Activated CD4-positive, alpha-beta T cell treated with anti-CD3 and anti-CD28 coated beads, Interleukin-2, amount 10 ng/mL, durations not matched to agents 7 days and 5 days (primary cell): ENCODE measurements at places on chromosomes 6 and 20.

DNA sequence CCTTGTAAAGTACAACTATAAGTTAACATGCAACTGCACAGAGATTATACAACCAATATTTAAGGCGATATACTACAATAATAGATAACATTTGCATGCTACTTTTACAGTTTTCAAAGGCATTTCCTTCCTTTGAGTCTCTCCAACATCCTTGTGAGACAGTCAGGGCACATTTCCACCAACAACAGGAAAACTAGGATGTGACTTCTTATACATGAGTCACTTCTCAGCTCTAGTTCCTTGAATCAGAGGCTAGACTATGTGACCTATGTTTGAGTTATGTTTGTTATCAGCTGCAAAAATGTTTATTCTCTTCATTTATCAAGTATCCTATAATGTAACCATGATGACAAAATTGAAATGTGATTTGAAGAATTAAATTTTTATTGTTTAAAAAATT, 51.7 kb upstream of the TFAP2D start:
- no peak for DNase-seq

DNA sequence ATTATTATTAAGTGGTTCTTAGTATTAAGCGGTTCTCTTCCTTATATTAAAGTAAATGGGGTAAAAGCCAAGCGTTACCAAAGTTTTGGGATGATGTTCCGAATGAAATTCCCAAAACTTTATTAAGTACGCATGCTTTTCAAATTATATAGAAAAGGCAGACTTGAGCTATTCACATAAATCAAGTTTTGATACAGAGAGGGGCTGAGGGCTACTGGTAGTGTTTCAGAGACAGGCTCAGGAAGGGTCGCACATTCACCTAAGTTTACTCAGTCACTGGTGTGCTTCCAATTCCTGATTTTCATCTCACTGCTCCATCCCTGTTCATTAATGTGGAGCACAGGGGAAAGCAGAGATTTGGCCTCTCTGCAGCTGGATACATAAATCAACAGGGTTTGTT, 652.2 kb downstream of the QKI start:
- no peak for DNase-seq

DNA sequence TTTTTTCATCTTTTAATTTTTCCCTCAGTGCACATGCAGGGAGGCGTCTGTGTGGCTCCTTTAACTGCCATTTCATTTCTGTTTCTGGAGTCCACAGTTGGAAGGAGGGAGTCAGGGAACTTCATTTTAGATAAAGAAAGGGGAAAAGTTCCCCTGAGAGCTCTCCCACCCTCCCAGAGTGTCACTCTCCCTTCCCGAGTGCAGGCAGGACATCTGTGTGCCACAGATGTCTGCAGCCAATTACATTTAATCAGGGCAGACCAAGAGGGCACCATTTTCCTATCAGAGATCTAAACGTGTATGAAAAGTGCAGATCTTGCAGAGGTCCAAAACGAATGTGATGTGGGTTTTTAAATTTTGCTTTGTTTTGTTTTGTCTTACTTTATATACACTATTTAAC, 96.6 kb downstream of the PXDC1 start:
- DNase-seq: no peak

DNA sequence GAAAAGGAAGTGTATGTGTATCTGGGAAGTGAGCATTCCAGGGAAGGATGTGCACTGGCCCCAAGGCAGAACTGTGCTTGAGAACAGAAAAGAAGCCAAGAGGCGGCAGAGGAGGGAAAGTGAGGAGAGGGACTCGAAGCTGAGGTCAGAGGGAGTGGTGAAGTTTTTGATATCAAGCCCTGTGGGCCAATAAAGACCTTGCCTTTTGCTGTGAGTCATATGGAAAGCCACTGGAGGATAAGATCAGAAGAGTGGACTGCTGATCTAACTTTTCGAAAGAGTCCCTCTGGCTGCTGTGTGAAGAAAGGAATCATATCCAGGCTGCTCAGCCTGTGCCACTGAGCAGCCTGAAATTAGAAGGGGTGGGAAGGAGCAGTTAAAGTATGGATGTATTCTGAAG, 99.4 kb downstream of the EYA4 start:
- no peak for DNase-seq

DNA sequence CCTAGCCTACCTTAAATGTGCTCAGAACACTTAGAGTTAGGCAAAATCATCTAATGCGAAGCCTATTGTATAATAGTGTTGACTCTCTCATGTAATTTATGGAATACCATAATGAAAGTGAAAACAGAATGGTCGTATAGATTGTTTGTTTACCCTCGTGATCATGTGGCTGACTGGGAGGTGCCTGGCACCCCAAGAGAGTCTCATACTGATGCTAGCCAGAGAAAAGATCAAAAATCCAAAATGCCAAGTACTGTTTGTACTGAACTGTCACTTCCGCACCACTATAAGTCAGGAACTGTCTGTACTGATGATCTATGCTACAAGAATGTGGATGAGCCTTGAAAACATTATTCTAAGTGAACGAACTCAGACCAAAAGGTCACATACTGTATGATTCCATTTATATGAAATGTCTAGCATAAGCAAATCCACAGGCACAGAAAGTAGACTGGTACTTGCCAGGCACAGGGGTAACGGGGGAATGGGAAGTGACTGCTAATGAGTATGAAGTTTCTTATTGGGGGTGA, 22.4 kb downstream of the ZMYND8 start:
- no peak for DNase-seq
